ENCODE measurements at places on chromosomes 16 and 17. TPM values are rescaled to one million over a fixed set of nuclear protein-coding genes. Genes with fewer than 3 reads are reported as not detected.
A peak's percentile ranks its signal among the peaks of the same experiment; 100 is the strongest.

DNA sequence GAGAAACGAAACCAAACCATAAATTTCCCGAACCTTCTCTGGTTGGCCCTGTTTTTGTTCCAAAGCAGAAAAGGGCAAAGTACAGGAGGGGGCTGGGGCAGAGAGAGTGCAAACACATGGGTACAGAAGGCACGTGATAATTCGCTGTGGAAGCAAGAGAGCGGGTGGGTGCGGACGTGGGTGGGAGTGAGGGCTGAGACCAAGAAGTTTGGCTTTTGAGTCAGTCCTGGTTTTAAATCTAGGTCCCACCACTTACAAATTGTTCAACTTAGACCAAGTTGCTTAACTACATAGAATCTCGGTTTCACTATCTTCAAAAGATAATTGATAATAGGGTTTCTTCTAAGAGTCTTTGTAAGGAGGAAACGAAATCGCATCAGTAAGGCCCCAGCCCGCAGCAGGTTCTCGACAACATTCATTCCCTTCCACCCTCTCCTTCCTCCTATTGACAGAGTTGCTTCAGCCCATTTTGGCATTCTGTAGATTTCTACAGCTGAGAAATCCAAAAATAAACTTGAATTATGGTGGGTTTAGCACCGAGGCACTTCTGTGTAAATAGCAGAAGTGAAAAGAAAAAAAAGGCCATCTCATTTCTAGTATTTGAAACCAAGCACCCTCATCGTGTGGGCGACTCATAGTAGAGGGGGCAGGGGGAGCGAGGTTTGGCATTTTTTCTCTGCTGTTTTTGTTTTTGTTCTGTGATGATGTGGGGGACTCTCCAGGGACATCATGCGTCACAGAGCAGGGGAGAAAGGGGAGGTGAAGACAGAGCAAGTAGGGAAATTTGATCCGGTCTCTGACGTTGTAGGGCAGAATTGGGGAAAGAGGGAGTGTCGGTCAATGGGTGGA is 33.6 kb upstream of the CCR7 start:
- no peak overlapping the region for H3K27ac ChIP-seq
- H3K4me3 ChIP-seq, result no peak overlapping the region

GRCh38 chr16:1496464-1496863 is 3.3 kb downstream of the TELO2 start:
- H3K4me3 ChIP-seq, result no peak overlapping the region
- no peak for DNase-seq
- peaks cover 13% of the 10 kb centered on the region for H3K4me1 ChIP-seq

GRCh38 chr17:40026816-40027613 is 11.8 kb downstream of the CSF3 start:
- H3K4me3 ChIP-seq, result no peak overlapping the region
- H3K4me1 ChIP-seq, result peaks cover 52% of the 10 kb centered on the region
- DNase-seq, result peak; percentile 83
- H3K27ac ChIP-seq, result peak overlapping the region; percentile 97
- no peaks in the 10 kb centered on the region for H3K27me3 ChIP-seq
- H3K36me3 ChIP-seq, result peaks cover 7% of the 10 kb centered on the region

DNA sequence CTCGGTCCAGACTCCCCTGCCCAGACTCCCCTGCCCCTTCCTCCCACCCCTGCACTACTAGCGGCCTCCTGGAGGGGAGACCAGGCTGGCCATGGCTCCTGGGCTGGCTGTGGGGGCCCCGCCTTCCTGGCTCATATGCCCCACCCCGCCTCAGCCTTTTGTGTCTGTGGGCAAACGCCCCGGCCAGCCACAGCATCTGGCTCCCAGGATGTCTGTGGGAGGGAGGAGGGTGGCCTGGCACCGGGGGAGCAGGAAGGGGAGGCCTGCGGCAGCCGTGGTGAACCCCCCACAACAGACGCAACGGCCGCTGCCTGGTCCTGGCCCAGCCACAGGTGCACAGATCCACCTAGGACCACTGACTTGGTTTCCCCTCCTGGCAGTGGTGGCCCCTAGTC is 32.9 kb downstream of the BAHCC1 start:
- H3K4me1 ChIP-seq, result peaks cover 20% of the 10 kb centered on the region
- H3K27me3 ChIP-seq, result no peaks in the 10 kb centered on the region
- H3K36me3 ChIP-seq, result no peaks in the 10 kb centered on the region
- no peak overlapping the region for H3K27ac ChIP-seq

DNA sequence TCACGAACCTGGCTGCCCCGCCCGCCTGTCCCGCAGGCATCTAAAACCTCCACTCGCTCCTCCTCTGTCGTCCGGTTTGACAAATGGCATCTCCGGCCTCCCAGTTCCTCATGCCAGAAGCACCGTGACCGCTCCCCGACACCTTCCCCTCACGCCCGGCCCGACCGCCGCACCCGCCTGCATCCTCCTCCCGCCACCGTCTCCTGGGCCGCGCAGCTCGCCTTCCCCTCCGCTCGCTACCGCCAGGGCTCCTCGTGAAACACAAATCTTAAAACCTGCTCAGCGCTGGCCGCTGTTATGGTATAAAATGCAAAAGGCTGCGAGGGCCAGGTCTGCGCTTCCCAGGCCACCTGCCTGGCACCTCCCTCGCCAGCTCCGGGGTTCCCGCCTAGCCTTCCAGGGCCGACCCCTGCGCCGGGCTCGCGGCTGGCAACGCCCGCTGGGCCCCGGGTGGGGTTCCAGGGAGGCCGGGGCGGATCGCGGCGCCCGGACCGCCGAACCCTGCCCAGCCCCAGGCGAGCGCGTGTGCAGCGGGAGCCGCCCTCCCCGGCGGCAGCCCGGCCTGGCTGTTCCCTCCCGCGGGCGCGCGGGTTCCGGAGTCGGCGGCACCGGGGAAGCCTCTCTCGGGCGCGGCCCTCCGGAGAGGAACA is 488 bp downstream of the SPSB3 start:
- H3K4me3 ChIP-seq, result peak overlapping the region; percentile 85
- no peaks in the 10 kb centered on the region for H3K36me3 ChIP-seq
- H3K27ac ChIP-seq, result no peak overlapping the region

GRCh38 chr16:4762205-4762604 is 4.8 kb downstream of the ZNF500 start:
- DNase-seq, result no peak
- no peak overlapping the region for H3K4me3 ChIP-seq
- H3K27ac ChIP-seq, result no peak overlapping the region

DNA sequence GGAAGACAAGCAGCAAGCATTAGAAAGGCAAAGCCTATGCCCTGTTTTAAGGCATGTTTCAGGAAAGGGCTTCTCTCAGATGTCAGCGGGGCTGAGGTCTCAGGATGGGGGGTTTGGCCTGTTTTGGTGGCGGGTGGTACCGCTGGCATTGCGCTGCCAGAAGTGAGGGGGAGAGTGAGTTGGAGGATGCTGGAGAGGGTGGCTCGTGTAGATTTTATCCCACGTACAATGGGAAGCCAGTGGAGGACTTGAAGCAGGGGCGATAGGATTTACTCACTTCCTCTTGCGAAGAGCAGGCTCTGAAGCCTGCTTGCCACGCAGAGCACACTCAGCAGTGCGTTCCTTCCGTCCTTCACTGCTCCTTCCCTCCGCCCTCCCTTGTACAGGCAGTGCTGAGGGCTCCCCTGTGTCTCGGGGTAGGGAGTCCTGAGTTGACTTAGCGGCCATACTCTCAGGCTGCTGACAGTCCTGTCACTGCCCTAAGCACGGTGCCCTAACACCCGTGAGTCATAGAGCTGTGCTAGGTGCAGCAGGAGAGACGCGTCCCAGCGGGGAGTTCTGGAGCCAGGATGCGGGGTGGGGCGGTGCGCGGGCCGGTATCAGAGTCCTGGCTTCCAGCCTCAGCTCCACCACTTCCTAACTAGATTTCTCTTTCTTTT is 113.1 kb downstream of the SNX29 start:
- DNase-seq, result no peak
- no peak overlapping the region for H3K4me3 ChIP-seq
- no peaks in the 10 kb centered on the region for H3K27me3 ChIP-seq
- H3K4me1 ChIP-seq, result peaks cover 11% of the 10 kb centered on the region
- no peak overlapping the region for H3K27ac ChIP-seq

GRCh38 chr16:11554053-11554452 is 32.7 kb downstream of the LITAF start:
- H3K4me1 ChIP-seq, result no peaks in the 10 kb centered on the region
- no peak overlapping the region for H3K27ac ChIP-seq
- no peak overlapping the region for H3K4me3 ChIP-seq
- no peaks in the 10 kb centered on the region for H3K27me3 ChIP-seq
- no peak for DNase-seq

DNA sequence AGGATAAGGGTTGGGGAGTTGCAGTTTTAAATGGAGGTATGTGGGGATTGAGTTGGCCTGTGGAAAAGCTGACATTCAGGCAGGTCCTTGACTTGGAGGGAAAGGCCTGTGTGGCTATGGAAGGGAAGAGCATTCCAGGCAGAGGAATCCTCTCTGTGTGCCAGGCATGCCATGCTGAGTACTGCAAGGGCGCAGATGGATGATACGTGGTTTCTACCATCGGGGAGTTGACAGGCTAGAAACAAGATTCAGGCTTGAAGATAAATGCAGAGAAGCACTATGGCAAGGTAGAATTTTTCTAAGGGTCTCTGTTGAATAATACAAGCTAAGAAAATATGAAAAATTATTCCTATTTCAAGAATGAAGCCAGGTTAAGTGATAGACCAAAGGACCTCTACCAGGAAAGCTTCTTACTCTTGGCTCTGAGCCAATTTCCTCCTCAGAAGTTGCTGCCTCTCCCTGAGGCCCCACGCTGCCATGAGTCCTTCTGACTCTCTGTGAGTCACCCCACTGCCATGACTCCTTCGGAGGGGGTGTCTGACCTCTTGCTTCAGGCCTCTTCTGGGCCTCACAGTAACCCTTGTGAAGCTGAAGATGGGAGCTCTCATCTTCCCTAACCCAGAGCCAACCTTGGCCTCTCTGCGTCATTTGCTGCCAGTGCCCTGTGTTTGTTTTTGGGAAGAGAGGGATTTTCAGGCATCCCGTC is 75.8 kb downstream of the WNT3 start:
- H3K27ac ChIP-seq, result peak overlapping the region; percentile 27
- H3K36me3 ChIP-seq, result 0 out of 2 replicates have a peak, but pooled peaks cover 2% of the 10 kb centered on the region
- H3K4me1 ChIP-seq, result peaks cover 20% of the 10 kb centered on the region
- peak; percentile 93 for DNase-seq
- H3K27me3 ChIP-seq, result no peaks in the 10 kb centered on the region
- no peak overlapping the region for H3K4me3 ChIP-seq

DNA sequence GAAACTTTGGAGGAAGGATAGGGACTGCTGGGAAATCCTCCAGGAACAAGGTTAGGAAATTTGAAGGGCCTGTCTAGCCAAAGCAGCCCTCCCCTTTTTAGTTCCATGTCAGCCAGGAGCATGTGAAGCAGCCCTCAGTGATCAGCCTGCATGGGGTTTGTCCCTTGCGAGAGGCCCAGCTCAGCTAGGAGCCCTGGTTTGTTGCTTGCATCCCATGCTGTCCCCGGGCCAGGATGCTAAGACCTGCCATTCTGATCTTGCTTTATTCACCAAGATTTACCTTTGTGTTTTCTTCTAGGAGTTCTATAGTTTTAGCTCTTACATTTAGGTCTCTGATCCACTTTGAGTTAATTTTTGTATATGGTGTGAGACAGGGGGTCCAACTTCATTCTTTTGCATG is 27.6 kb downstream of the CLUAP1 start:
- DNase-seq, result no peak
- no peaks in the 10 kb centered on the region for H3K36me3 ChIP-seq
- no peaks in the 10 kb centered on the region for H3K27me3 ChIP-seq
- H3K27ac ChIP-seq, result no peak overlapping the region
- H3K4me3 ChIP-seq, result no peak overlapping the region
- H3K4me1 ChIP-seq, result peaks cover 3% of the 10 kb centered on the region

DNA sequence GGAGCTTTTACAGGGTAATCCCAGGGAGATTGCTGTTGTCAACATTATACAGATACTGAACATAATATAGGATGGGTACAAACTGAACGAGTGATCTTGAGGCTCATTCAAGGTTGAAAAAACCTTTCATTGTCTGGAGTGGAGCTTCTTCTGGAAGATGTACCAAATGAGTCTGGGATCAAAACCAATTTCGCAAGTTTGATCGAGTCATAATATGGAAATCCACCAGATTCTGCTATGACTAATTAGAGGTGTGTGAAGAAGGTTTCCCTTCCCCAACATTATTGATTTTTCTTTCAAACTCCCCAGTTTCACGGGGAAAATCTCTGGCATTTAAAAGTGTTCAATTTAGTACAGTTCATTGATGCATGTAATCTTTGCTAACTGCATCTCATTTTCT is 324.1 kb downstream of the ZFHX3 start:
- H3K4me1 ChIP-seq, result no peaks in the 10 kb centered on the region
- H3K4me3 ChIP-seq, result no peak overlapping the region
- H3K36me3 ChIP-seq, result no peaks in the 10 kb centered on the region
- no peak overlapping the region for H3K27ac ChIP-seq
- peak; percentile 77 for DNase-seq

The PIEZO1 gene
- total RNA-seq, result 180 TPM

The PRAC2 gene
- total RNA-seq, result 44.1 TPM

The DPEP2 gene
- not detected for total RNA-seq

The TMEM92 gene
- total RNA-seq, result 6.9 TPM

The SDR42E1 gene
- not detected for total RNA-seq

The VAT1L gene
- 0.29 TPM for total RNA-seq

The SPNS2 gene
- total RNA-seq, result 2.6 TPM

The CCL17 gene
- not detected for total RNA-seq

The MYH11 gene
- not detected for total RNA-seq

Data from PC-3 (cell line).